Lung microvascular endothelial cell (primary cell): ENCODE measurements at places on chromosomes 6 and 20. TPM values are rescaled to one million over a fixed set of nuclear protein-coding genes. Genes with fewer than 3 reads are reported as not detected.
A peak's percentile ranks its signal among the peaks of the same experiment; 100 is the strongest.

GRCh38 chr6:81413306-81413705, 339.2 kb downstream of the TENT5A start:
- DNase-seq = no peak

DNA sequence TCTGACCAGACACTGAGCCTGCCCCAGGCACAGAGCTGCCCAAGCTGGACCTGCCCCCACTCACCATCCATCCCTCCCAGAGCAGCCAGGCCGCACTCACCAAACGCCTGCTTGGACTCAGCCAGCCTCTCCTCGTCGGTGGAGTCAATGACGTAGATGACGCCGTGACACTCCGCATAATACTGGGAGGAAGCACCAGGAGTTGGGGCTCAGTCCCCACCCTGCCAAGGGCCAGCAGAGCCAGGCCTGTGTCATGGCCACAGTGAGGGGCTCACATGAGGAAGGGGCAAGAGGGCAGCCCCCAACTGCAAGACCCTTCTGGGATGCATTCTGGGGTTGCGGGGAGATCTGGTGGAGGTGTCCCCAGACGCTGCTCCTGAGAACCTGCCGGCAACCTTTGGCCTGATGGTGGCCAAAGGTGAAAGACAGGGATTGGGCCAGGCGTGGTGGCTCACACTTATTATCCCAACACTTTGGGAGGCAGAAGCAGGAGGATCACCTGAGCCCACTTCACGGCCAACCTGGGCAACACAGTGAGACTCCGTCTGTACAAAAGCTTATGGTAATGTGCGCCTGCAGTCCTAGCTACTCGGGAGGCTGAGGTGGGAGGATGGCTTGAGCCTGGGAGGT, 5.6 kb downstream of the ARFRP1 start:
- DNase-seq = peak; percentile 2

DNA sequence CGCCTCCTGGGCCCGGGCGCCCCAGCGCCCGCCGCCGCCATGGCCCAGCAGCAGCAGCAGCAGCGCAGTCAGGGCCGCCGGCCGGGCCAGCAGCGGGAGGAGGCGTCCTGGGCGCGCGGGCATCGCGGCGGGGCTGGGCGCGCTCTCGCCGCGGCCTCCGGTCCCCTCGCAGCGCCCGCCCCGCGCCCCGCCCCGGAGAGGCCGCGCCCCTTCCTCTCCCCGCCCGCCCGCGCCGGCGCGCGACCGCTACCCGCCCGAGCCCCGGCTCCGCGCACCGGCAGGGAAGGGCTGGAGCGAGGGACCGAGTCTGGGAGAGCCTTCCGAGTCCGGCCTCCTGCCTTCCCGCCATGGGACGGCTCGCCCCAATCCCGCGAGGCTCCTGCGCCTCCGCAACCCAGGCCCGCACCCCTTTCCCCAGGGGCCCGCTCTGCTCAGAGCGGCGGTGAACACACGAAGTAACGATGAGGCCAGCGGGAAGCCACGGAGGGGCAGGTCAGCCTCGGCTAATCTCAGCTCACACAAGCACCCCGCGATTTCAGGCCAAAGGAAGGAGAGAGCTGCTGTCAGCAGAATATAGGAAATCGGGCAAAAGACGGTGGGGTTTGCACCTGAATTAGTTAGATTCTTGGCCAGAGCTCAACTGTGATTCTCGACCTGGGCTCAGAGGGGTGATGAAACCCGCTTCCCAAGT, at the start of gene TXNDC5:
TXNDC5 (minus strand) TSS at position 135 of the 691 bp plus-strand sequence; CDS start at position 123, 12 bp downstream.
- peak; percentile 77 for DNase-seq

DNA sequence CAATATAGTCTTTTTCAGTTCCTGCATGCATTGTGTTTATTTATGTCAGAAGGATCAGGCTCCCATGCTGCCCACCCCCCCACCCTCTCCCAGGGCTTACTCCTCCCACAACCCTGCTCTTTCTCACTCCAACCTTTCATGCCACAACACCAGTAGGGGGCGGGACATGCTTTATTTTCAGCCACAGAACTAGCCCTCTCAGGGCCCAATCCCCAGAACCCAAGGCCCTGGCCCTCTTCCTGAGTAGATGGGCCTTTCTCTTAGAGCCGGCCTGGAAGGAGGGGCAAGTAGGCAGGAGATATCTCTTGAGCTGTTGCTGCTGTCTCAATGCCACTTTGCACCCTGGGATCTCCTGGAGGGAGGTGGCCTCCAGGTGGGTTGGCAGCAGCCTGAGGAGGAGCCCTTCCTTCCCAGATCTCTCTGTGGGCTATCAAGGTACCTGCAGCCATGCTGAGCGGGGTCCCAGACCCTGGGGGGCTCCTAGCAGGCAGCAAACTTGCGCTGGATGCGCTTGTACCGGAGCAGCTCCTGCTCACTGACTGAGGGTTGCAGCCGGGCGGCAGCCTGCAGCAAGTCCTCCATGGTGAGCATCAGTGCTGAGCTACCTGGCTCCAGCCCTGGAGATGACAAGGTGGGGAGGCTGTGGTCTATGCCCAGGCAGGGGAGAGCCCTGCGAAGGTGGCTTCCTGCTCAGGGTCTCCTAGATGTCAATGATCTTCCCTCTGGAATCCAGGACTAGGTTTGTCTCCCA, 3.5 kb downstream of the GNMT start:
- peak; percentile 71 for DNase-seq

GRCh38 chr6:85192186-85192585, 257.7 kb upstream of the NT5E start:
- peak; percentile 2 for DNase-seq

DNA sequence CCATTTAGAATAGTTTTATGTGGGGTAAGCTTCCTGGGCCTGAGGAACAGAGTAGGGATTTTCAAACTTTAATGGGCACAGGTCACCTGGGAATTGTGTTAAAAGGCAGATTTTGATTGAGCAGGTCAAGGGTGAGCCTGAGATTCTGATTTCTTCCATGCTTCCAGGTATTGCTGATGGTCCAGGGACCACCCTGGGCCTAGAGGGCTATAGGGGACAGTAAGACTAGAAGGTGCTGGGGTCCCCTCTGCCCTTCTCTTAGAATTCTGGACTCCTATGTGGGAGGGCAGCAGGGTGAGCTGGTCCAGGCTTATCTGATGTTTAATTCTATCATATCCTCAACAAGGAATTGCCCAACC, 2.6 kb downstream of the DDR1 start:
- no peak for DNase-seq

DNA sequence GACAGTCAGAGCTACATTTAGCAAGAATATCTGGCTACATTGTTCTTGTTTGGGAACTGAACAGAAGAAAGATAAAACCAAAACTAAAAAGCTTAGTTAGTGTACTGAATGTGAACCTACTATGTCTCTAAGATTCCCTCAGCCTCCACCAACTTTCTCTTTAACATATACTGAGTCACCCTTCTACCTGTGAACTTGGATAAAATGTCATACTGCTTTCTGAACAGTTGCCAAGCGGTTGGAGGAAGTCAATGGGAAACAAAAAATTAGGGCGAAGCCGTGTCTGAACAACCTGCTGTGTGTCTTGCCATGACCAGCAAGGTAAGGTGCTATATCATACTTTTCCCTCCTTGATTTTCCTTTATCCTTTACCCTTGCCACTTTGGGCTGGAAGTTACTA, 243.5 kb downstream of the BTBD9 start:
- DNase-seq = no peak

DNA sequence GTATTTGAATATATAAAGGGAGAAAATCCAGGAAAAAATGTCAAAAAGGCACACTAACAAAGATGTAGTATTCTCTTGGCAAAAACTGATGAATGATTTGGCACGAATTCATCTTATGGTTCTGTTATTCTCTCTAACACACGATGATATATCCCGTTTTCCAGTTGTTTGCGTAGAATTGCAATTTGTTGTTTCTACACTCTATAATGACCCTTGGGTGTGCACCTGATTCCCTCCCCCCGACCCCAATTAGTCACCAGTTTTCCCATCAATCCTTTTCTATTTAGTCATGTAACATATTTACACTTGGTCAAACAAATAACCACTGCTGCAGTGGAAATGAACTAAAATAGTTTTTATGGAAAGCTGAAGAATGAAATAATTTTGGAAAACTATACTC, 1.5 kb upstream of the ARID1B start:
- peak; percentile 31 for DNase-seq

- DNase-seq = peak; percentile 69
These were observed 79.1 kb downstream of the ELOVL4 start for GRCh38 chr6:79868098-79868722.

GRCh38 chr6:89818977-89819335, 638 bp downstream of the MDN1 start:
- DNase-seq = peak; percentile 54

DNA sequence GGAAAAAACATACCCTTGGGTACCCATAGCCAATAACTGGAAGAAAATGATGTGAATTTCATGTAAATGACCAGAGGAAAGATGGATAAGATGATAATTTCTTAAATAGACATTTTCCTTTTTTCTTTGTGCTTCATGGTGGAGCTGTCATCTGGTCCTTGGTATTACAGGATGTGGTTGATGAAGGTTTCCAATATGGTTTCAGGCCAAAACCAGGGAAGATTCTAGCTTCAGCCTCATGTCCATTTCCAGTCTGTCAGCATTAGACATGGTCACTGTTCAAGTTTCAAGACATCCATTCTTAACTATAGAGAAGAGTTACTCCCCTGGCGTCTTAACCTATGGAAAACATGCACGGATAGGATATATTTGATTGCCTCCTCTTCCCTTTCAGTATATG, 63.6 kb downstream of the SSR1 start:
- no peak for DNase-seq

GRCh38 chr20:6480328-6481200, 286.9 kb upstream of the BMP2 start:
- no peak for DNase-seq

- peak; percentile 89 for DNase-seq
These were observed 12.2 kb downstream of the NCOA7 start for GRCh38 chr6:125802943-125803377.

GRCh38 chr6:100088009-100088408, 94.0 kb upstream of the MCHR2 start:
- no peak for DNase-seq

- DNase-seq = no peak
These were observed 15.0 kb downstream of the KIAA0319 start for GRCh38 chr6:24630856-24631505.

DNA sequence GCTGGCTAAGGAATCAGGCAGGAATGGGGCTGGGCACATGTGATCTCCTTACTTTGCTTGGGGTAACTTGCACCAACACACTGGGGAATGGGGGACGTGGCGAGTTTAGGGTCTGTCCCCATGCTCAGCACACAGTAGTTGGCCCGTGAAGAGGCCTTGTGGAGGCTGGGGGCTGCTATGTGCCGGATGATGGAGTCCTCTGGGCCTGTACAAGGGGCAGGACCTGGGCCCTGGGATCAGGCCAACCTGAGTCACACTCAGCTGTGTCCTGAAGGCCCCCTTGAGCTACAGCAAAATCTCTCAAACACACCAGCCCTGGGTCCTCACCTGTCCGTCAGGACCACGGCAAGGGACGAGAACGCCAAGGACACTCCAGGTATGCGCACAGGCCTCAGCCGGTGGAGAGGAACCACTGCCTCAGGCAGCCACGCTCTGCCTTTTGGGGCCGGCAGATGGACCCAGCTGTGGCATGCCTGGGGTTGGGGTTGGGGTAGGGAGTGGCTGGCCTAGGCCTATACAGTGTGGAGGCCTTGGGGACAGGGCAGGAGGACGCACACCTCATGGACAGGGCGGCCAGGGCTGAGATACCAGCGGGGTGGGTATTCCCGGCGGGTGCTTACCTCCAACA, 11.1 kb downstream of the UCKL1 start:
- no peak for DNase-seq

JPH2 gene
- under 0.01 TPM in 1 of 2 replicates, not detected in the other for total RNA-seq

ELMO2 gene
- total RNA-seq = 17.4 and 24.8 TPM in 2 replicates

ABHD16B gene
- total RNA-seq = not detected in 2 replicates

CCN6 gene
- total RNA-seq = not detected in 2 replicates

TUBB2A gene
- total RNA-seq = 34.9 and 43.5 TPM in 2 replicates

CCM2L gene
- 16.3 and 24.2 TPM in 2 replicates for total RNA-seq

DPPA5 gene
- total RNA-seq = not detected in 2 replicates

MCCD1 gene
- total RNA-seq = not detected in 2 replicates

PDE7B gene
- total RNA-seq = 6.8 and 19.4 TPM in 2 replicates

SLC35A1 gene
- total RNA-seq = 14.4 and 24.0 TPM in 2 replicates

ANKRD66 gene
- not detected in 2 replicates for total RNA-seq
